ENCODE measurements at places on chromosomes 6 and 20.

DNA sequence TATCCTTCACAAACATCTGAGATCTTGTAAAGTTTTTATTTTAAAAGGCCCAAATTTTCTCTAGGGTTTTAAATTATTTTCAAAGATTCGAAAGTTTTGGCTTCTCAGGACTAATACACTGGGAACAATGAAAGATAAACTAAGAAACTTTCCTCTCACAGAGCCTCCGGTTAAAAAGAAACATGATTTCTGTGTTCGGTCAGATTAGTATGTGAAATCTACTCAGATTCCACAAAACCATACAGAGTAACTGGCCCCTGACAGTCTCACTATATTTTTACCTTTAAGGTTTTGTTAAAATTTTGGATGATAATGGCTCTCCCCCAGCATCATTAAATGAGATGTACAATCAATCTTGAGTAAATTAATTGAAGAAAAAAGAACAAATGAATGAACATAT, 471.0 kb downstream of the COL12A1 start:
- no peak for DNase-seq

DNA sequence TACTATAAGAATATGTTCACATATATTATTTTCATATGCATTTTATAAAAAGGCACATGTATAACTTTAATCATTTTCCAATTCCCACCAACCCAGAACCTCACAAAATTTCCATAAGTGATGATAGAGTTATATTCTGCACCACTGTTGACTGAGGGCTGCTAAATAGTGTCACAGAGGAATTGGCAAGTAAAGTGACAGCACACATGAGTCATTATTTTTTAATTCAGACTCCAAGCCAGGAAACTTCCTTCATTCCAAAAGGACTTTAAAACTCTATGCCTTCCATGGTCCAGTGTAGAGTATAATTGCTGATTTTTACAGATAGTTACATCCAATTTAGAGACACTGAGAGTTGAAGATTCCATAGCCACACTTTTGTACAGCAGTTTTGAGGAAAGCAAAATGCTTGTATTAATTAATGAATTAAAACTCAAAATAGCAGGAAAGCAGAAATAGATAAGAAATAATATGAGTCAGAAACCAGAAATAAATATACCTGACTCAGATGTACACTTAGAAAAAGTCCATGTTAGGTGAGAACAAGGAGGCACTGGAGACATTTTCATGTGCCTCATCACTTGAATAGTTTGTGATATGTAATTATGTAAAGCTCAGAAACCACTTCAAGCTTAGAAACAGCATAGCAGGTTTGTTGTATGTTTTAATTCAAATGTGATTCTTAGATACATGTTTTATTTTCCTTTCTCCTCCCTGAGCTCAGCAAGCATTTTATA, 425.2 kb upstream of the OPRM1 start:
- DNase-seq: no peak

DNA sequence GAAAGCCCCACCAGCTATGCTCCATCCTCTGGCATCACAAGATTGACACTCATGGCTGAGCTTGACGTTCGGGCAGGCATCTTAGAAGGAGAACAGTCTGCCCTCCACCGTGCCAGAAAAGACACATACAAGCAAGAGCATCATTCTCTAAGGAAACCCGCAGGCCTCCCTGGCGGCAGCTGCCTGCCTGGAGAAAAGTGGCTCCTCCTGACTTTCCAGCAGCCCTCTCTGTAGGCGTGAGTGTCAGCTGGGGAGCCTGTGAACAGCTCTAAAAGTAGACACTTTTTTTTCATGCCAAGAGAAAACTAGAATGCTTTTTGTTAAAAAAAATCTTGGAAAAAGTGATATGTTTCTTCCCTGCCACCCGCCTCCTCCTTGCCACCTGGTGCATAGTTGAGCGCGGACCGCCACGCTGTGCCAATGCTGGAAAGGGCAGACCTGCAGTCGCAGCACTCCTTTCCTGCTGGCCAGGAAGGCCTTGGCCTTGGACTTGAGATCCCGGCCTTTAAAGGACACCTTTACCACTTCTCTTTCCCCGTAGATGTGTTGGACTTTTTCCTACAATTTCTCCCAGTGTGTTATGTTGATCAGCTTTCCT, 29.7 kb upstream of the INSM1 start:
- DNase-seq: no peak

DNA sequence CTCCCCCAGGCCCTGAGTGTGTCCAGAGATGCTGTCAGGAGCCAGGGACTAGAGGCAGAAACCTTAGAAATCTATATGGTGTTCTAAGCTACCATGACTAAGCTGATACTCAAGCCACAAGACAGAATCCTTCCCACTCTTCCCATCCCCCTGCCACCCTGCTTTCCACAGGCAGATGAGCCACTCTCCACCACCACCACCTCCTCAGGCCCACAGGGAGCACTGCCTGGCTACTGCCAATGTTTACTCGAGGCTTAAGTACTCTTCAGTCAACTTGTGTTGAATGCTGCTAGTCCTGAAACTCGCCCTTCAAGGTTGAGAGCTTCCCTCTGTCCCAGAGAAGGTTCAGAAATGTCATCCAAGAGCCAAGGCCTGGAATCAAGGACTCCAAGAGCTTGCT, 56.2 kb downstream of the CENPW start:
- DNase-seq: no peak

DNA sequence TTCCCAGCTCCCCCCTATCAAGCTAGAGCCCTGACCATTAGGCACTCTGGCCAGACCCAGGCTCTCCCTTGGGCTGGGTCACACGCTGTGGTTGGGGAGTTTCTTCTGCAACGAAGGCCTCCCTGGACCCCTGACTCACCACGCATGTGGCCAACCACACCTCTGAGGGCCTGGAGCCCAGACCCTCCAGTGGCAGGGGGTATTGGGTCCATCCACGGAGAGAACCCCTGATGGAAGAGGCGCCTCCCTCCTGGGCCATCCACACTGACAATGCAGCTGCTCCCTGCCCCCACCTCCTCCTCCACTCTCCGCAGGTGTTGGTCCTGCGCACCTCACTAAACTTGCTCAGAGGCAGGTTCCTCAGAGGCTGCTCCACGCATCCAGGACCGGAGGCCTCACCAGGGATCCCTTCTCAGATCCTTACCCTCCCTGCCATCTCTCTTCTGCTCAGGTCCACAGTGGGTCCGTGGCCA, 125.4 kb downstream of the RNASET2 start:
- DNase-seq: no peak

- DNase-seq: no peak
Observed at GRCh38 chr6:90478278-90478677, 108.6 kb downstream of the MAP3K7 start.

- DNase-seq: no peak
Observed at GRCh38 chr6:154001494-154002285, 37.4 kb upstream of the OPRM1 start.

- DNase-seq: no peak
Observed at GRCh38 chr6:85348643-85349042, 101.2 kb upstream of the NT5E start.

- no peak for DNase-seq
Observed at GRCh38 chr6:48151142-48151541, 40.1 kb upstream of the PTCHD4 start.

DNA sequence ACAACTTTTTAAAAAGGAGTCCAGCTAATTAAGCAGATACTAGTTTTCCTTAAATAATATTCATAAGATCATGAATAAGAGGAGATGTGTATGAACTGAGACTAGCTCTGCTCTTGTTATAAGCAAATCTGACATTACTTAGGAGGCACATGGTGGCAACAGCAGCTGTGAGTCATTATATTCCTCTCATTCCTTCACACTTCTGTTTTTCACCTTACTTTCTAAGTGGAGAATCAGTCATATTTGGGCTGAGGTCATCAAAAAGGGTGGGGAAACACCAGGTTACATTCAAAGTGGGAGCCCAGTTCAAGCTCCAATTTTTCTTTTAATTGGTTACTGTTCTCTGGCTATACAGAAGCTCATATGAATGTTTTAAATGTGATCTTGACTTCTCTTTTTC, 6.0 kb upstream of the RIPPLY2 start:
- DNase-seq: no peak

DNA sequence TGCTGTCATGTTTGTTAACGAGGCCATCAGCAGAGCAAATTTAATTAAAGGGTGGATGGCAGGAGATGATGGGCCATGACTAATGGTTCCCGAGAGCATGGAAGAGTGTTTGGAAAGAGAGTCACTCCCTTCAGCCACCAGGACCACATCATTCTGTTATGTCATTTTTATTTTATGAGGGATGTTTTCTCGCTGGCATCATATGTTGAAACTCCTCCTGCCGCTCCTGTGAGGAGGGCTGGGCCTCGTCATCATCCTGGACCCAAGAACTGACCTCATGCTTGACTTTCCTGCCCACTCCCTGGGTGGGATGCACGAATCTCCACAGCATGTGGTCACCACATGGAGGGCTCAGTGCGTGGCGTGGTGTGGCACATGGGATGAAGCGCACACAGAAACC, 86.4 kb upstream of the FRMD1 start:
- no peak for DNase-seq

DNA sequence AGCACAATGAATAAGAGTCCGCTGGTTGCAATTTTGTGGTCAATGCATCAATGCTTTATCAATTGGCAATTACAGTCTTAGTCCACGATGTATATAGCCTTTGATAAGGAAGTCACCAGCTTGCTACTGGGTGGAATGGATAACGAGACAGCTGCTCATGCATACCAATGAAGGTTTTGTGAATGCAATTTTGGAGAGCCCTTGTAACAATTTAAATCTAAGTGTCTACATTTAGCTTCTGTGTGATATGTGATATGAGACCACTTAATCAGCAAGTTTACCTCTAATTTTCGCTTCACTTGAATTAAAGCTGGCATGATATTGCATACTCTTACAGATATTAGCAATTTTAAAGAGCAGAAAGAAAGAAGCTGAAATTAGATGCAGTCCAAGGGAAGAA, 543.9 kb downstream of the RNF144B start:
- no peak for DNase-seq

DNA sequence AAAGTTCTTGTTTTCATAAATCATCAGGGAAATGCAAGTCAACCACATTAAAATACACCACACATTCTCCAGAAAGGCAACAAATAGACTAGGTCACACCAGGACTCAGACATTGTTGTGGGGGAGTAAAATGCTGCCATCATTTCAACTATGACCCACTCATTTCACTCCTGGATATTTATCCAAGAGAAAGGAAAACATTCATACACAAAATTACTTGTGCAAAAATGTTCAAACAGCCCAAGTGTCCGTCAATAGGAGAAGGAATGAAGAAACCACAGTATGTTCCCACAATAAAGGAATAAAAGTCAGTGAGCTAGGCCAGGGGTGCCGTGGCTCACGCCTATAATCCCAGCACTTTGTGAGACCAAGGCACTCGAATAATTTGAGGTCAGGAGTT, 81.5 kb upstream of the QKI start:
- DNase-seq: no peak

DNA sequence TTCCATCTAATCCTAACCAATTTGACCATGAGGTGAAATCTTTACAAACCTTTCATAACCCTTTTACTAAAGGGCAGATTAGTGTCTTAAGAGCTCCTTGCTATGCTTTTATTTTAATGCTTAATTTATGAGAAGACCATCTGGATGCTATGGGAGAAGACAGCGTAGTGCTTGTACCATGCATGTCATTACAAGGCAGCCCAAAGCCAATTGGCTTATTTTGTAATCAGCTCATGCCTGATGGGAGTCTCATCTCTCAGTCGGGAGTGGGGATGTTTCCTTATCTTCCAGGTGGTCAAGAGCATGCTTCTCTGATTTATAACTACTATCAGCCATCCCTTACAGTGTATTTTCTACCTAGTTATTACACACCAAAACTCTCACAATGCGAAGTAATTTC, 304.7 kb downstream of the FARS2 start:
- no peak for DNase-seq

- no peak for DNase-seq
Observed at GRCh38 chr6:34370361-34370760, 22.1 kb downstream of the NUDT3 start.

DNA sequence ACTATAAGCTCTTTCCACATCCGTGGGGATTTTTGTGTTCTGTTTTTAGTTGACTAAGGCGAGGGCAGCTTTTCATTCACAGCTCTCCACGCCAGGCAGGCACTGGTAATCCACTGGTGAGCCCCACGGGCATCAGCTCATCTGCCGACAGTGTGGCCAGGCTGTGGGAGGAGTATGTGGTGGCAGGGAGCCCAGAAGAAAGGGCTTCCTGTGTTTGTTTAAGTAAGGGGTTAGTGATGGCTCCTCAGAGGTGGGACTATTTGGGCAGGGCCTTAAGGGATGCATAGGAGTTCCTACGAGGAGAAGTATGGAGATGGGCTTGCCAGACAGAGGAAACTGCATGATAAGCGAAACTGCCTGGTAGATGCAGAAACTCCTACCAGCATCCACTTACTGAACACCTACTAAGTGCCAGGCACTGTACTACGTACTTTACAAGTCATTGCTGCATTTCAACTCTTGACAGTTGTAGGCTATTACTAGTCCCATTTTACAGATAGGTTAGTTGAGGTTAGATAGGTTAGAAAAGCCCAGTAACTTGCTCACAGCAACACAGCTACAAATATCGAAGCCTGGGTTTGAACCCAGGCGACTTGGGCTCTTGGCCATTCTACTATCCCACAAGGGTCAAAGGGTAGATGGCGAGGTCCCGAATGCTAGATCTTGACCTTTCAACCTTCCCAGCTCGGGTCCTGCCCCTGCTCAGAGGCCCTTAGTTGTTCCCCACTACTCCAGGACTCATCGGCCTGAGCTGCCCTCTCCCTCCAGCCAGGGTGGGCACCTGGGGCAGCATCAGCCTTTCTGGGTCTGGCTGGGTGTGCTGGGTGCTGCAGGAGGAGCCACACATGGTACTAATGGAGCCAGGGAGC, 55.1 kb downstream of the CEBPB start:
- no peak for DNase-seq

DNA sequence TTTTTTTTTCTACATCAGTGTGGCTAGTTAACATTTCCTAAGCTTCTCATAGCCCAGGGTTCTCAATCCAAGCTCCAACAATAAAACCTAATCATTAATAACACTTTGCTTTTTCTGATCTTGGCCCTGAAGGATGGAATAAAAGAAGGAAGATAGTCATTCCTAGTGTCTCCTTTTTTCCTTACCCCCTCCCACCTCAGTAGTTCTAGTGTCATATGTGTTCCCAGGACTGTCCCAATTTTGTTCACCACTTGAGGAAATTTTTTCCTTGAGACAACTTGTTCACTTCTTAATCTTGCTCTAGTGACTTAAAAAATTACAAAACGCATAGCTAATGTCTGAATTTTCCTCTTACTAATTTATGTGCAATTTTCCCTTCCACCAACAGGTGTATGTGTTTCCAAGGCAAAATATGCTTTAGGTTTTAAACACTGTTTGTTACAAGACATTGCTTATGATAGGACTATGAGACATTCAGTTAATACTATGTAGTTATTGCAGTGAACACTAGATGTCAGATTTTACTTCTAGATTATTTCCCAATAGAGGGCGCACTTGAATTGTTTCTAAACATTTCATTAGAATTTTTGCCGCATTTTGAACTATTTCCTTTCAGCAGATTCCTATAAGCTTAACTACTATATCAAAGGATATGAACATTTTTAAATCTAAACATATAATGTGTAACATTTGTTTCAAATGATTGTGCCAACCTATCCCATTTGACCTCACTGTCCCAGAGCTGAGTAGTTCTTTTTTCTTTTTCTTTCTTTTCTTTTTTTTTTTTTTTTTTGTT, 18.5 kb upstream of the C6orf141 start:
- DNase-seq: peak; percentile 45

GRCh38 chr6:3843379-3844096, 5.6 kb upstream of the FAM50B start:
- DNase-seq: no peak
